ENCODE measurements at places on chromosomes 2 and 18.

DNA sequence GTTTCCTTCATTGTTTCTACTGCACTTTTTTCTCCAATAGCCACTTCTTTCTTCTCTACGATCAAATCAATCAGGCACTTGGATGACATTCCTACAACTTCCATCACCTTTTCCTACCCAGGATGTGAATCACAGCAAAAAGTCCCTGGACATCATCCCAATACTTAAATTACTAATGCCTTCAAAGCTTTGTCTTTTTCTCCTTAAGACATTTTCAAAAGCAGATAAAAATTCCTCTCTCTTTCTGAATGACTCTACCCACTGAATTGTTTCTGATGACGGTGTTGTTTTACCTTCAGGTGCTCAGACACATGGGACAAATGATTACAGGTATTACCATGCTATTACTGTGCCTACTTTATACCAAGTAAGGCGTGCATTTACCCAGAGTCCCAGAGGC lies 500.9 kb downstream of the FBXO15 start:
- DNase-seq, result no peak

DNA sequence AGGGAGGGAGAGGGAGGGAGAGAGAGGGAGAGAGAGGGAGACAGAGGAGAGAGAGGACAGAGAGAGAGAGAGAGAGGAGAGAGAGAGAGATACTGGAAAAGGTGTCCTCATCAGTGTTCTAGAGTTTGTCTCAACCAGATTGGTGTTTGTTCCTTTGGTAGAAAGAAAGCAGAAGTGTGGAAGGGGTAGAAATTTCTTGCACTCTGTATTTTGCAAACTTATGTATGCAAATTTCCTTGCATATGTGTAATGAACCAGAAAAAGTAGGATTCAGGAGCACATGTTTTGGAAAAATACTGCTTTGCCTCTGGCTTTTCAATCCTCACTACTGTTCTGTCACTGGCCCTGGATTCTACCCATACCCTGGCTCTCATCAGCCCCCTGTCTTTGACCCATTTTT lies 1.1 kb upstream of the SP140 start:
- no peak for DNase-seq

- no peak for DNase-seq
Measured at GRCh38 chr2:45583977-45584376, 27.1 kb downstream of the SRBD1 start.

GRCh38 chr2:154570501-154570900 lies 128.0 kb upstream of the KCNJ3 start:
- DNase-seq, result no peak

DNA sequence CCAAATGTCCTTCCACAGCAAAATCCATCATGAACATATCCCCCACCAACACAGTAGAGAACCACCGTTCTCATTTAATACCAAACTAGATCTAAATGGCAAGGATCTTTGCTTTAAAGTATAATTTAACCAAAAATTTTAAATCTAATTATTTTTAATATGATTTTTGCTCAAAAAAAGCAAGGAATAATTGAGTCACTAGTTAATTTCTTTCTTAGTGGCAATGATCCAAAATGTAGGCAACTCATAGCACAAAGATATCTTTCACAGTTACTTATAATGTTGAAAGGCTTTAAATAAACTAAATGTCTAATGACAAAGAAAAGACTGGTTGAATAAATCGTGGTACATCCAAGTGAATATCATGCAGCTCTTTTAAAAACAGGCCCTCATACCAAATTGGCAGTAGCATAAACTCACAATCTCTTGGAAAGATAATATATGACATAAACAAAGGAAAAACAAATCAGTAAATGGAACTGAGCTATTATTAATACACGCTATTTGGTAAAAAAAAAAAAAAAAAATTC lies 20.3 kb downstream of the PTPN2 start:
- DNase-seq, result no peak

GRCh38 chr2:61173116-61173515 lies 11.1 kb downstream of the C2orf74 start:
- no peak for DNase-seq

GRCh38 chr2:139099721-139100120 lies 319.5 kb upstream of the NXPH2 start:
- no peak for DNase-seq

GRCh38 chr18:55446996-55447671 lies 140.9 kb downstream of the TCF4 start:
- DNase-seq, result no peak

GRCh38 chr18:48946329-48946835 lies 4.4 kb downstream of the SMAD7 start:
- no peak for DNase-seq

DNA sequence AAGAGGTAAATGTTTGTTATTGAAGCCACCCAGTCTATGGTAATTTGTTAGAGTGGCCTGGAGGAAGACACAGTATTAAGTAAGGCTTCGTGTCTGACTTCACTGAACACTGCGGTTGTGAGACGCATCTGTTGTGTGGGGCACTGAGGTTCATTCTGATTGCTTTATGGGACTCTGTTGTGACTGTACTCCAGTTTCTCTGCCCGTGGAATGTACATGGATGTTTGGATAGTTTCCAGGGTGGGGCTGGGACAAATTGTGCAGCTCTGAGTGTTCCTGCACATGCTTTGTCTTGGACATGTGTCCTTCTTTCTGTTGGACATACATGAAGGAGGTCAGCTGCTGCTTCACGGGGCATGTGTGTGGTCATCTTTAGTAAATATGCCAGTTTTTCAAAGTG lies 58.6 kb downstream of the ODC1 start:
- no peak for DNase-seq

DNA sequence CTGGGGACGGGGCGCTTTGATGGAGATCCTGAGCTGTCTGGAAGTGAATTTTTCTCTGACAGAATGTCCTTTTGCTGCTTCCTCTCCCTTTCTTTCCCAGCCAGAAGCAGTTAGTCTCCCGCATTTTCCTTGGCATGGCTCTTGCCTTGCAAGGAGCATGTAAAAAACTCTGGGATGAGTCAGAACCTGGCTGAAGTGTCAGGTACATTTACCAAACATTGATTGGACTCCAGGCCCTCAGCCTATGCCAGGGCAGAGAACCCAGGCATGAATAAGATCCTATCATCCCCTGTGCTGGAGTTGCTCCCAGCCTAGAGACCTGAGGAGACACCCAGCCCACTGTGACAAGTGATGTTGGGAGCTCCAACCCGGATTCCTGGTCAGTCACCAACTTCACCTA lies 21.6 kb downstream of the STON1 start:
- no peak for DNase-seq

DNA sequence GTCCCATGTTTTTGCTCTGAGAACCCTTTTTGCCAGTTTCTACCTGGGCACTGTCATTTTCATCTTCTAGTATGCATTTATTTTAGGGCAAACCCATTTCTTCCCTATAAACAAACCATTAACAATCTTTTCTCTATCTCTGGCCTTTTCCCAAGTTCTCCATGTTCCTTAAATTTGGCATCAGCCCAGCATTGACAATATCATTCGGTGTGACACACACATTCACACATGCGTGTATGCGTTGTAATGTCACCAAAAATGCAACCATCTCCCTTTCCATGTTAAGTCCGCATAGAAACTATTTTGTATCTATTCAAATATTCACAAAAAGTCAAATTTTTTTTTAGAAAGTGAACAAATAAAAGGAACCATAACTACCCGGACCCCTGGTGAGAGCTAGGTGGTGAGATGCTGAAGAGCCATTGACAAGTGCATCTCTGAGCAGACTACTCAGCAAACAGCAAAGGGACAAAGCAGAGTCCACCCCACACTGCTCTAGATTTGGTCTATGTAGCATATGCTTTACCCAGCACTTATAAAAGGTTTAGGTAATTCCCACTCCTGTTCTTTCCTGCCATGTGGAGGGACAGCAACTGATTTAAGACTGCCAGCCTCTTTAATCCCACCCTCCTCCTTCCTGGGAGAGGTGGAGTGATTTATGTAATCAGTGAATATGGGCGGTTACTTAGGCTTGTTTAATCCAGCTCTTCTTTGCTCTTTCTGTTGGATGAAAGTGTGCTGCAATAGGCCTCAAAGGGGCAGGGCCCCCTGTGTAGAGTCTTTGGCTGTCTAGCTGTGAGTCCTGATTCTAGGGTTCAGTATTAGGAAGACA lies 124.1 kb downstream of the METTL8 start:
- no peak for DNase-seq

DNA sequence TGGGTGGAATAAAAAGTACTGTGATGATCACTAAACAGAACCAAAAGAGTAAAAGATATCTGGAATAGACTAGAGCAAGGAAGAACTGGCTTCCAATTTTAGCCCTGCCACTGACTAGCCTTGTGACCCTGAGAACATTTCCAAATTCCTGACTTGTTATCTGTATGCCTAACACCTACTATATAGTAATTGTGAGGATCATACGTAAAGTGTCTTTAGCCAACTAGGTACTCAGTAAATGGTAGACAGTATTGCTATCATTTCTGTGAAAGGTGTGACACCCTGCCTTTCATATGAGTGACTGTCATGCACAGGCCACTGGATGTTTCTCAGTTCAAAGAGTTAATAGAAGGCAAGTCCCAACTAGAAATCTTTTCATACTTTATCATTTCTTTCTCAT lies 29.8 kb downstream of the CYTIP start:
- DNase-seq, result no peak

GRCh38 chr2:45820048-45820447 lies 168.6 kb downstream of the PRKCE start:
- DNase-seq, result no peak

- DNase-seq, result no peak
Measured at GRCh38 chr2:121102941-121103340, 182.1 kb downstream of the TFCP2L1 start.

GRCh38 chr2:235638541-235639427 lies 144.9 kb downstream of the AGAP1 start:
- no peak for DNase-seq

GRCh38 chr2:150528861-150529801 lies 41.7 kb upstream of the RND3 start:
- DNase-seq, result no peak

All from activated naive CD8-positive, alpha-beta T cell treated with anti-CD3 and anti-CD28 coated beads, Interleukin-2, amount 50 U/mL, for 16 hours (primary cell).